ENCODE measurements at places on chromosomes 2 and 18. TPM values are rescaled to one million over a fixed set of nuclear protein-coding genes. Genes with fewer than 3 reads are reported as not detected.

Gene SYT4
- not detected for total RNA-seq

Gene C2orf69
- total RNA-seq = 16.4 TPM

Gene CYTIP
- 484 TPM for total RNA-seq

Gene RTP5
- not detected for total RNA-seq

Gene ANKRD30BL
- total RNA-seq = not detected

Gene CRYGC
- not detected for total RNA-seq

Gene PLGLB2
- total RNA-seq = 5.7 TPM

Gene C2orf66
- total RNA-seq = 1.8 TPM
